ELF-1 (cell line): ENCODE measurements at places on chromosomes 12 and 14.

DNA sequence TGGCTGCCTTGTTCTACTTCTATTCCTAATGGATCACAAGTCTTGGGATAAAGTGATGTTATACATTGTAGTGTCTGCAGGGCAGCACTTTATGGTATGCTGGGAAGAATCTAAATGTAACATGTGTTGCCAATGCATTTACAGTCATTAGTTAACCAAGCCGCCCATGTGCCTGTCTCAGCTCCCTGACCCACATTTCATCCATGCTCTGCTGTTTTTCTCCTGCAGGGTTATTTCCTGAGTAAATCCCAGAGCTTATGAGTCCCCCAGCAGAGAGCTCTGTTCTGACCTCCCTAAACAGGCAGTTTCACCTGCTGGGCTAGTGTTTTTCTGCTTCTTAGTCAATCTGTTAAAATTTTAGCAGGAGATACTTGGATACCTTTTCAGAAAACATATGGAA, 4.4 kb upstream of the TMTC2 start:
- DNase-seq = no peak

DNA sequence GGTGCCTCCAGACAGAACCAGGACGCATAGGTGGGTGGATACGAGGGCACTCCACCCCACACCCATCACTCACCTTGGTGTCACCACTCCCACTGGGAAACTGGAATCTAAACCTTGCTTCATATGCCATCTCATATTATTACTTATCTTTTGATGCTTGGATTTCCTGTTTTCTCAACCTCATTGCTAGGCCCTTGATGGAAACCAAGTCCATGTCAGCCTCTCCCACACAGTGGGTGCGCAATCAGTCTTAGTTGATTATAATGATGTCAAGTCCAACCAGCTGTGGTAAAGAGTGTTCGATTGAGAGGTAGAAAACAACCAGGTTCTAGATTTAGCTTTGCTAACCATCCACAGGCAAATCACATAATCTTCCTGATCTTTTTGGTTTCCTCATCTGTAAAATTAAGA, 584 bp upstream of the DDHD1 start:
- DNase-seq = no peak

- no peak for DNase-seq
Observed at GRCh38 chr12:2163177-2163941, 110.6 kb downstream of the CACNA1C start.

DNA sequence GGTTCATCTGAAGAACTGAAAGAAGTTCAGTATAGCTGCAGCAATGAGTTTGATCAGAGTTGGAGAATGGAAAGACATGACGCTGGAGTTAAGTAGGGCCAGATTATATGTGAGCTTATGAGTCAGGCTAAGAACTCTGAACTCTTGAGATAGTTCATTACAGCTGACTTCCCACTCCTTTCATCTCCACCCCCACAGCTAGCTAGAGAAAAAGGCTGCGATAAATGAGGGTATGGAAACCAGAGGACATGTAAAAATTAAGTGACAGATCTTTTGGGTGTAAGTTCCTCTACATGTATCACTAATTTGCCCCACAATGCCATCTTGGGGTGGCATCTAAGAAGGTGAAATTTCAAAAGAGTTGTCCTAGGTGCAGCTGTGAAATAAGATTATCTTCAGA, 28.6 kb downstream of the PYM1 start:
- DNase-seq = no peak
